ENCODE measurements at places on chromosomes 1 and 21. TPM values are rescaled to one million over a fixed set of nuclear protein-coding genes. Genes with fewer than 3 reads are reported as not detected.

Gene PHC2
- 75.6 TPM for total RNA-seq

DNA sequence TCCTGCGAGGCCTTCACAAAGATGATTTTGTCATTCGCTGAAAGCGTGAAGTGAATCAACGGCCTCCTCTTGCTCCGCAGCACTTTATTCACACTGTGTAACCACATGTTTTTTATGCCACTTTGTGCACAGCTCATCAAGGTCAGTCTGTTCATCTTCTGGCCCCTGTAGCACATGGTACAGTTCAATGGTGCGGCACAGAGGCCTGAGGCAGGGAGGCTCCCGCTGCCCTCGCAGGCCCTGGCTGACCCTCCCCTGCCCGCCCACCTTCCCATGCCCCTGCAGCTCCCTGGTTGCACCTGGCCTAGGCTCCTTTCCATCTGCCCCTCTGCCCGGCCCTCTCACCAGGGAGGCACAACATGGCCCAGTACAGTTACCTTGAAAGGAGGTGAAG, 87.5 kb downstream of the CD247 start:
- DNase-seq, result no peak

DNA sequence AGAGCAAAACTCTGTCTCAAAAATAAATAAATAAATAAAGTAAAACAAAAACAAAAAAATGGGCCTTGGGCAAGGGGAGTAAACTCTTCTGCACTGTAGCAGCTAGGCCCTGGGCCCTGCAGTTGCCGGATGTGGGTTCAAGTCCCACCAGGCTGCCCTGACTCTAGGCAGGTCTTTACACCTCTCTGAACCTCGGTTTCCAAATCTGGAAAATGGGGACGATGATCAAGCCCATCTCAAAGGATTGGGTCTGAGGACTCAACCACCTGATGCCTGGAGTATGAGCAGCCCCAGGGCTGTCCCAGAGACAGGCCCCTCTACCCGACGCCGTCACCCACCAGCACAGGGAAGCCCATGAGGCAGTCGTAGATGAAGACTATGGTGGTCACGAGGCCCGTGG, 7.5 kb downstream of the GPR153 start:
- DNase-seq, result no peak

- no peak for DNase-seq
Observed at GRCh38 chr1:36092166-36092797, 3.6 kb downstream of the ADPRS start.

Data from fibroblast of villous mesenchyme (primary cell).